ENCODE measurements at places on chromosomes 2 and 18.

- DNase-seq, result no peak
These were observed 202.4 kb upstream of the HNRNPA3 start for GRCh38 chr2:177010146-177010545.

DNA sequence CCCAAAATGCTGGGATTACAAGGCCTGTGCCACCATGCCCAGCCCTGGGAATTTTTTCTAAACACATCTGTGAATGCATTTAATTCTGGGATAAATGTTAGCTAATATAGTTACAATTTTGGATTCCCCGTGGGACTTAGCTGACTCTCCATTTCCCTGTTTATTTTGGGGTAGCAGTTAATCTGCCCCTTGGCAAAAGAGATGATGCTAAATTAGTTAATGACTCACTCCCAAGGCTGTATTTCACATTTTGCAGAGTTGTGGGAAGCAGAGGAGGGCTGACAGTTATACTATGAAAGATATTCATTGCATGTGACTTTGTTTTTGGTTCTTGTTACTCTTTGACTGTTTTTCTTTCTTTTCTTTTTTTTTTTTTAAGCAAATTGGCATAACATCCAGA is 3.2 kb downstream of the MTHFD2 start:
- no peak for DNase-seq

- no peak for DNase-seq
These were observed 196.3 kb downstream of the DCDC2C start for GRCh38 chr2:3899536-3900155.

- DNase-seq, result no peak
These were observed 510.5 kb upstream of the TNP1 start for GRCh38 chr2:217370391-217370790.

DNA sequence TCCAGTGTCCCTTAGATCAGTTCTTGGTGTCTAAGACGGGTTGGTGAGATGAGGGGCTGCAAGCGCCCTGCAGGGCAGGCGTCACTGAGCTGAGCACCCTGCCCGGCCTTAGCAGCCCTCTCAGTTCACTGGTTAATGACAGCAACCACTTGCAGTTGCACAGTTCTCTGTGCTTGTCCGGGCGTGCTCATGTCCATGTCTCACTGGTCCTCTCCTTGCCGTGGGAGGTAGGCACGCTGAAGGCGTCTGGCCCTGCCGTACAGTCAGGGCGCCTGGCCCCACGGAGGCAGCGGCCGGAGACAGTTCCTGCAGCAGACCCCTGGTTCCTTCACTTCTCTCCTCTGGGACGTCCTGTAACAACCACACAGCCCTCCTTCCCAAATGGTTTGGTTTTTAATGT is 75.3 kb downstream of the ARHGEF4 start:
- no peak for DNase-seq

- DNase-seq, result no peak
These were observed 184.9 kb upstream of the ETAA1 start for GRCh38 chr2:67212203-67212602.

DNA sequence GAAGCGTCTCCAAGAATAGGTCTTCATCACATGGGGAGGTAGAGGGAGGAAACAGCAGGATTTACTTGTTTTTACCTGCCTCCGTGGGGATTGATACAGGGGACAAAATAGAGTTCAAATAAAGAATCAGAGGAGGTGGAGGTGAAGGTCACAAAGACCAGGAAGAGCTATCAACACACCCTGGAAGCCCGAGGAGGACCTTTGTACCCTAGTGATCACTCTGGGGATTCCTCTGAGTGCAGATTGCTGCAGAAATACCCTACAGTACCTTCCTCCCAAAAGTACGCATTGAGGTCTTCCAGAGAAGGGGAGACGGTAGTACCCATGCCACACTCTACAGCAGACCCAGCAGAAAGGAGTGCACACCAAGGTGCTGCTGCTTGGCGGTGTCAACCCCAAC is 44.9 kb downstream of the OSR1 start:
- DNase-seq, result no peak

DNA sequence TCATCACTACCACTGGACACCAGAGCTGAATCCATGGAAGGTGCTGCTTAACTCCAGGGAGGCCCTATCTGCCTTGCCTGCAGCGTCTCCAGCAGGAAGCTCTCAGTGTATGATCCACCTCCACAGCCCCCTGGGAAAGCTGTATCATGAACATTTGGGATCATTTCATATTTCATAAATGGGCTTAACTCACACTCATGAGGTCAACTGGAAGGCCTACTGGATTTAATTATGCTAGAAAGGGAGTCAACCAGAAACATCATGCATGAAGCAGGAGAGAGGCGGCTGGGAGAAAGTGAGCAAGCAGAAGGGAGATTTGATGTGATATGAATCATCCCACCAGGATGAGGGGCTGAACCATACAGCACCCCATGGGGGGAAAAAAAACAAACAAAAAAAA is 537.7 kb downstream of the TNS1 start:
- DNase-seq, result no peak

DNA sequence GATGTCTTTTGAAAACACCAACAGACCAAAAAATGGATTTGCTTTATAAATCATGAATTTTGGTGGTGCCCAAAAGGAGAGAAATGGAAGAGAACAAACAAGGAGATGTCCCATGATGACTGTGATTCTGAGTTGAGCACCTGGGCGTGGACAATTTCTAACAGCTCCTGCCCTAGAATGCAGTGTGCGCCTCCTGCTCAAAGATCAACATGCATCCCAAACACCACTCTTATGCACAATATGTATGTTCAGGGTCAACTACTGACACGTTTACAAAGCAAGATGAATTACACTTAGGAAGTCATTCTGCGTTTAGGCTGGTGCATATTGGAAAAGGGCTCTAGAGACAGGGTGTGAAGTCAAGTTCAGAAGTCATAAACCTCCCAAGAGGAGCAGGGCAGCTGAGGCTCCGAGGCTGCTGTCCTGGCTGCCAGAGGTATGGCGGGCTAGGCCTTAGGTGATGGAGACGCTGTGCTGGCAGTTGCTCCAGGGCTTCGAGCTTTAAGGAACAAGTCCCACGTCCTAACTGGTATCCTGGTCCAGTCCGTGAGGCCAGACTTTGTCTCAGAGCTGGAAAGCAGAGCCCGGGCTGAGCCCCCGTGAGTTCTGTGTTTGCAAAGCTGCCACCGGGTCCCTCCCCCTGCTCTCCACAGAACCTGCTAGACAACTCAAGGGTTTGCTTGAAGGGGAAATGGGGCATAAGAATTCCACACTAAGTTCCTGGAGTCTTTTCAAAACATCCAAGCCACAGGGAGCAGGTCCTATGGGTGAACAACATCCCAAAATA is 74.0 kb downstream of the ZNF516 start:
- no peak for DNase-seq

DNA sequence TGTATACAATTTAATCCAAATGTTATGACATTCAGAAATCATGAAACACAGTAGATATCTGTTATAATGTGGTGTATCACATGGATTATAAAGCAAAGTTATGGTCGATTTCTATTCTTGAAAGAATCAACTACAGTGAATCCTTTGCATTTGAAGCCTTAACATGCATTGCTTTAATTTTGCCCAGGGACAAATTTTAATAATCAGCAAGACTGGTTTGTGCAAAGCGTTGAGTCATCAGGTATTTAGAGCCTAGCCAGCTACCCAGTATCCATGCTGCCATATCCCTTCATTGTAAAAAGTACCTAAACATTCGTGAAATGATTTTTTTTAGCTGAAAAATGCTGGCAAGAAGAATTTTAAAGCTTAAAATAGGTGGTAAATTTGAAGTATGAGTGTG is 8.9 kb upstream of the SPDYA start:
- DNase-seq, result no peak

- no peak for DNase-seq
These were observed 50.4 kb downstream of the CYRIA start for GRCh38 chr2:16615246-16615645.

DNA sequence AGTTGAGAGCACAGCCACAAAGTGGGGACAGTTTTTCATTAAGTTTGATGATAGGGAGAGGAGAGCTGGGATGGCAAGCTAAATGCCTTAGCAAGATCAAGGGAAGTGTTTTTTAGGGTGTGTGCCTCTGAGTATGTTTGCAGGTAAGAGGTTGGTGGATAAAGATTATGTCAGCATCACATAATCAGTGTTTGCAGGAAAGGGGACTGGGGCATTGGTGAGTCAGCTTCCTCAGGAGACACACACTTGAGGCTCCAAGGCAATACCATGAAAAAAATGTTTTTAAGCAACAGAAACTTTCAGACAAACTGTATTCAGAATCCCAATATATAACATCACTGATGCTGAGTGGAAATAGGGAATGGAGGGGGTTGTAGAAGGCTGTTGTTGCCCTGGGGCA is 25.4 kb upstream of the DTNB start:
- no peak for DNase-seq

DNA sequence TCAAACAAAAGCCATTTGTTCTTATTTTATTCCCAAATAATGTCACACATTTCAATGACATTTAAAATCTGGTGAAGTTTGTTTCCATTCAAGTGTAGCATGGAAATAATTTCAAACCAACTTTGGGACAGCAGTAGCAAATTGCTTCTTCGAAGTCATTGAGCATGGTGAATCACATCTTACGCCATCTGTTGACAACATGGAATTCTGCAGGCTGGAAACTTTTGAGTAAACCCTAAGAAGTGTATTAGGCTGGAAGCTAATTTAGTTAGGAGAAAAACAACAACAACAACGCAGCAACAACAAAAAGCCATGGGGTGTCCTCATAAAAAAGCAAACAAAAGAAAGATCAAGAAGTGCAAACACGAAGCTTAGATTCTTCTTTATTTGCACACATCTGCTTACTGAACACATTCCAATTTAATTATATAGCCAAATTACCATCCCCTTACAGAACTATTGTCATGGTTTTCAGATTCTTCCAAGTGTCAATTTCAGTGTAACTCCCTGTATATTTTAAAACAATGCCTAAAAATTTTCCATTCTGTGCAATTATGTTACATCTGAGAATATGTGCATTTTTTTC is 659.0 kb upstream of the CDH7 start:
- DNase-seq, result no peak

GRCh38 chr2:56522605-56523089 is 338.9 kb downstream of the CCDC85A start:
- DNase-seq, result no peak

DNA sequence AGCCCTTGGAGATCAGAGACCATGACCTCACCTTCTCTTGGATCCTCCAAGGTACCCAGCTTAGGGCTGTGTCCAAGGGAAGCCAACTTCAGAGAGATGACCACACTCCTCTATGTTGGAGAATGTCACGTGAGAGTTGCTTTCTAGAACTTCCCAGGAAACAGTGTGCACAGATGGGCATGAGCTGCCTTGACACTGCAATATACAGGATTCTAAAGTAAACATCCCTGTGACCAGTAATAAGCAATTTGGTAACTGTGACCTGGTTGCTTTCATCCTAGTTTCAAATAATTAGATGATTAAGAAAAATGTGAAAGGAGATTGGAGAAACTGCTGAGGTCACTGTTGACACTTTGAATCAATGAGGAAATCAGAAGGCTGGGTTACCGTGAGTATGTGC is 181.1 kb upstream of the EPAS1 start:
- DNase-seq, result no peak

- DNase-seq, result no peak
These were observed 227.8 kb downstream of the AGAP1 start for GRCh38 chr2:235721625-235722024.

GRCh38 chr18:63773551-63773950 is 1.7 kb upstream of the SERPINB7 start:
- DNase-seq, result no peak

- no peak for DNase-seq
These were observed 15.7 kb upstream of the CNNM3 start for GRCh38 chr2:96800061-96801004.

DNA sequence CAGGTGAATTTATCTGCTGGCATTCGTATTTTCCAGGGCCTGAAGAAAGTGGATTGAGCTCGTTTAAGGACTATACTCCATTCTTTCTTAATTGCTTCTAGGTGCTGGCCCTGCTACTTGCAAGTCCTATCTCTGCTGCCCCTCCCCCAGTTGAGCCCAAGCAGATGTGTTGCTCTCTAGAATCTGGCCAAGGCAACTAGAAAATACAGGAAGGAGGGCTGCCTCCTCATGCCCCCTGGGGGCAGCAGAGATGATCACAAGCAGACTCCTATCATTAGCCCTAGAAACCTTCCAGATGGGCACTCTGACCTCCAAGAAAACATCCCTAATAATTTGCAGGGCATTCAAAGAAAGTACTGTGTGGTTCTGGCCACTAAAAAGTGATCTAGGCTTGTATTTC is 72.5 kb upstream of the CYP26B1 start:
- no peak for DNase-seq

DNA sequence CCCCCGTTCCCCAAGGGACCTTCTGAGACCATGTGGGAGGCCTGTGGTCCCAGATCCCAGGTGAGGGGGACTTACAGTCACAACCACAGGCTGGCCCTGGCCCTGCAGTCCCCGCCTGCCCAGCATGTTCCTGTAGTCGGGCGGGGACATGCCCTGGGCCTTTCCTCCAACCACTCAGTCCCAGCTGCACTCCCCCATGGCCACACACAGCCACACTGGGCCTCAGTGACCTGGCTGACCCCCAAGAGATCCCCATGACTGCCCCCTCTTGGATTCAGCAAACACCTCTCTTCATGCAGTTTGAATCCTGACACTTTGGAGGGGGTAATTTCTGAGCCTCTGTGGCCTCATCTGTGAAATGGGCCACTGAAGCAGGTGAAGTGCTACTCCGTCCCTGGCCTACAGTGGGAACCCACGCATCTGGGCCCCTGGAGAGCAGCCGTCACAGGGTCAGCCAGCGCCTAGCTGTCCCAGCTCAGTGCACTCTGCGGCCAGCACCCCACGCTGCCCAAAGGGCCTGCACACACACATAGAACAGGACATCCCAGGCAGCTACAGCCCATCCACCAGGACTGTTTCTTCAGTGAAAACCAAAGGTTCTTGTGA is 12.7 kb upstream of the ARHGEF4 start:
- no peak for DNase-seq

GRCh38 chr2:32910883-32911598 is 35.7 kb upstream of the LTBP1 start:
- DNase-seq, result no peak

DNA sequence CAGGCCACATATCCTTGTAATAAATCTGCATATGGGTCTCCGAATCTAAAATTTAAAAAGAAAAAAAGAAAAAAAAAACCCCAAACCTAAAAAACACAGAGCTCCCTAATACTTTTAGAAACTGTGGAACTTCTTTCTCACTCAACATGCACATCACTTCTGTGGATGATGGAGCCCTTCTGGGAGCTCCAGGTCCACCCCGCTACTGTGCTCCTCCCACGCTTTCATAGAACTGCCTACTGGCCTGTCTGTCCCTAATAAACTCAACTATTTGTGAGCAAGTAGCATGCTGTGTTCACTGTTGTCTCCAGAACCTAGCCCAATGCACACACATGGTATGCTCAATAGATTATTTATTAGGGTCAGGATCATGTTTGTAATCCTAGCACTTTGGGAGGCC is 83.1 kb upstream of the FZD5 start:
- DNase-seq, result no peak

GRCh38 chr2:237624565-237624964 is 2.8 kb upstream of the LRRFIP1 start:
- no peak for DNase-seq

- no peak for DNase-seq
These were observed 2.0 kb upstream of the GAL3ST2 start for GRCh38 chr2:241774419-241775222.
